ENCODE measurements at places on chromosomes 2 and 18.

GRCh38 chr2:225468131-225468530, 68.6 kb downstream of the NYAP2 start:
- peak; percentile 52 for DNase-seq

GRCh38 chr2:12110074-12110473, 363.6 kb downstream of the LPIN1 start:
- no peak for DNase-seq

GRCh38 chr2:9021563-9022211, 18.2 kb upstream of the MBOAT2 start:
- no peak for DNase-seq

DNA sequence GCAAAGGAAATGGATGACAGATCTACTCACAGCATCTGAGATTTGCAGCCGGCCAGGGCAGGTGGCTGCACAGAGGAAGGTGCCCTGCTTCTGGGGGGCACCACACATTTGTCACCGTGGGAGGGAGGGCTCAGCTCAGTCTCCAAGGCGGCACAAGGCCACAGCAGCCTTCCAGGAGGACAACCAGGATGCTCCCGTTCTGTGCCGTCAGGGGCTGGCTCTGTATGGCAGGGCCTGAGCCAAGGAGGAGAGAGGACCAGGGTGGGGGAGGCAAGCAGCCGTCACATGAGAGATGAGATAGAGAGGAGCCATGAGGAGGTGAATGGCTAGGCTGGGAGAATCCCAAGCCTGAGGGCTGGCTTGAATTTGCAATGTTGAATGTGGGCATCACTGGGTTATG, 4.6 kb upstream of the BOK start:
- no peak for DNase-seq

GRCh38 chr2:26178746-26179436, 6.0 kb downstream of the GAREM2 start:
- no peak for DNase-seq

- DNase-seq = peak; percentile 82
These were observed 4.7 kb upstream of the SLC20A1 start for GRCh38 chr2:112640800-112641675.

- DNase-seq = peak; percentile 77
These were observed 123.8 kb downstream of the AFF3 start for GRCh38 chr2:100018341-100019193.

GRCh38 chr18:45050712-45051601, 370.3 kb downstream of the SETBP1 start:
- peak; percentile 38 for DNase-seq

DNA sequence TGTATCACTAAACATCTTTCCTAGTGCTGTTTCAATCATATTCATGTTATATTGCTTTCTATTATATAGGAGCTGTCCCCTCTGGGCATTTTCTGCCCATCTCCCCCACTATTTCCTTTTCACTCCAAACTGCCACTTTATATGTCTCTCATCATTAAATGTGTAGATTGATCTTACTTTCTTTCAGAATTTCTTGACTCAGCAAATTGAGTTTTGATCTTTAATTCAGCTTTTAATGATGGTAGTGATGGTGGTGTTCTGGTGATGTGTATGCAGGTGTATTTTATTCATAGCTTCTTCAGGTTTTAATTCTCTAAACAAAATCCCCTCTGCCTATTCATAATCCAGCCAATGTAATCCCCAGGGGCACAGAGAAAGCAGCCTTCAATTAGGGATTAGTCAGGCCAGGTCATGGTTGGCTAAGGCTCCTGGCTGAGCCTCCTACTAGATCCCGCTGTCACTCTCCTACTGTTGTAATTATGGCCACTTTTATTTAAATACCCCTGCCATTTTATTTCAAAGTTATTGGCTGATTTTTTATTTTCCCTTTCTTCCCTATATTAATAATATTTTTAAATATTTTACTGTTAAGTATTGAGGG, 325.4 kb downstream of the SPAG16 start:
- DNase-seq = no peak

DNA sequence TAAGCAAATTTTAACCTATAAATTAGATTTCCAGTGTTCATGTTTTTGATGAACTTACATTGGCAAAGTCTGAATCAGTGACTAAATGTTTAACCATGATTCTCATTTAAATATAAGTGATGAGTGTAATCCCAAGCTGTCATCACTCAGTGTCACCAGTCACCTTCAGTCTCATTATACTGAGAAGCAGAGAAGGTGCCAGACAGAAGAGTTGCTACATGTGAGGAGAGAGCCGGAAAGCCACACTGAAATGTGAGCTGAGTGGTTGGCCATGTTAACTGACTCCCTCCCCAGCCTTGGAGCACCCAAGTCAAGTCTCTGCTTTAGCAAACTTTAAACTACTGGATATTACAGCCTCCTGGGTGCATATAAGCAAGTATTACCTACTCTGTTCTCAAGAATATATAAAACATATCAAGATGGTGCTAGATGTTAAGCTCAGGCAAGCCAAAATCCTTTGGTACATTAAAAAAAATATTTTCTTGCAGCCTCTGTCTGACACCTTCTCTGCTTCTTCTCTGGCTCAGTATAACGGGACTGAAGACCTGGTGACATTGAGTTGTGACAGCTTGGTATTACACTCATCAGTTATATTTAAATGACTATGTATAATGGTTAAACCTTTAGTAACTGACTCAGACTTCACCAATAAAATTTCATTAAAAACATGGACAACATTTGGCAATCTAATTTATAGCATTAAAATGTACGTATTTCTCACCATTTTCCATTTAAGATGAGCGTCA, 75.8 kb upstream of the MAP3K20 start:
- no peak for DNase-seq

DNA sequence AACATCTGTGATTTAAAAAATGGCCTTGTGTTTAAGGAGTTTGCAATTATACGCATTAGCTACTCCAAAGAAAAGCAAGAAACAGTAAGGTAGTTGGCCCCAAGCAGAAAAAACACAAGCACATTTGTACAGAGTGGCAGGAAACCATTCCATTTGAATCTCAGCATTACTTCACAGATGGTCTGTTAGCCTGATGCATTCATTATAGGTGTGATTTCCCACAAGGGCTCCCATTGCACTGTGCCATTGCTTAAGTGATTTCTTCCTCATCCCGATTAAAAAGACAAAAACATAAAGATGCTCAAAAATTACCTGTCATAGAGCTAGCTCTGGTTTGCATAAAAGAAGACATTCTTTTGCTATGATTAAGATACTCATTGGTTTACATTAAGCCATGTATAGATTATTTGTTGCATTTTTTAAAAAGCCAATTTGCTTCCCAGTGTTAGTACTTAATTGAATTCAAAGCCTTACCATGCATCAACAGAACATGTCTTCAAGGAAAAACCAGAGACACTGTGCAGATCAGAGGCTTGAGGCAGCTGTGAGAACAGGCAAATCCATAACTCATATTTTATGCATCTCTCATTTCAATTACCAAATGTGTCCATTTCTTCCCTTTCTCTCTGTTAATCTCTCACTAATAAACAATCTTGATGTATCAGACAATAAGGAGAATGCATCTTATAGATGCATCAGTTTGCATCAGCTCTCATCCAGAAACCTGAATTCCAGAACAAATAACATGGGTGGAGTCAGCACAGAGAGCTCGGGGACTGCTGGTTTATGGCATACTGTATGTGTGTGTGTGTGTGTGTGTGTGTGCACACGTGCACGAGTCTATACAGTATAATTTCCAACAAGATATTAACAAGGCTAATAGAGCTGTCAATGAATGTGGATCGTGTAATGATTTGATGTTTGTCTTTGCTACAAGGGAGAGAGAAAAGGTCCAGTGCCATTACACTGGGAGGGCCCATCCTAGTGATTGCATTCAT, 558.6 kb upstream of the HS6ST1 start:
- DNase-seq = no peak

DNA sequence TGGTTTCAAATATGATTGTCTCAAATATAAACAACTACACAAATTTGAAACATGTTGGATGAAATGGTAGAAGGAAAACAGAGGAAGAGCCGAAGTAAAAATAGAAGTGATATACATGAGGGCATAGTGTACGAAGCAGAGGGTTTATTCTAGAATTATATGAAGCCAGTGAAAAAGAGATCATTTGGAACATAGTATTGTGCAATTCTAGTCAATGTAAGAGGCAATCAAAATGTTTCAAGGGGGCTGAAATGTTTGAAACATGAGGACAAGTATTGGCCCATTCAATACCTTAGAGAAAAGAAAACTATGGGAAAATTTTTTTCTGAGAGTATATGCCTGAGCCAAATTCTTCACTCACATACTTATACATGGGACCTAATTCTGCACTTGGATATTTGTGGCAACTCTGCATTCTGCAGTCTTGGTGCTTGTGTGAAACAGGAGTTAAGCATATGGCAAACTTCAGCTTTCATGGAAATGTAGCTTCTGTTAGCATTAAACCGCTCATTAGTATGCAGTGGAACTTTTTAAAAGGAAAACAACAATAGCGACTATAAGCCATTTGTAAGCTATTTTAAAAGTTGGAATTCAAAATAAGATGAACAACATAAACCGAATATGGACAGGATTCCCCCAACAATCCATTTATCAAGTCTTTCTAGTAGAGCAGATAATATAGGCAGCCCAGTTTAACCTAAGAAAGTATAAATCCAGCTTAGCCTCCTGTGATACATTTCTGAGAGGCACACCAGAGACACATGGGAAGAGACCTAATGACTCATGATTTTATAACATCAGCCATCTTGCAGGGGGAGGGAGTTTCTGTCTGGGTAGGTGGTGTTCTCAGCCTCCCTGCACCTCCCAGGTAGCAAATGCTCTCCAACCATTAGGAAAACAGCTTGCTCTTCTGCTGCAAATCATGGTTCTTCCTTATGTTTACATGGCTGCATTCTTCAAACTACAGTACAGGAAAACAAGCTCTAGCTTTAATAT, 197.8 kb downstream of the PAX3 start:
- peak; percentile 17 for DNase-seq
